ENCODE measurements at places on chromosomes 13 and 19.
A peak's percentile ranks its signal among the peaks of the same experiment; 100 is the strongest.

DNA sequence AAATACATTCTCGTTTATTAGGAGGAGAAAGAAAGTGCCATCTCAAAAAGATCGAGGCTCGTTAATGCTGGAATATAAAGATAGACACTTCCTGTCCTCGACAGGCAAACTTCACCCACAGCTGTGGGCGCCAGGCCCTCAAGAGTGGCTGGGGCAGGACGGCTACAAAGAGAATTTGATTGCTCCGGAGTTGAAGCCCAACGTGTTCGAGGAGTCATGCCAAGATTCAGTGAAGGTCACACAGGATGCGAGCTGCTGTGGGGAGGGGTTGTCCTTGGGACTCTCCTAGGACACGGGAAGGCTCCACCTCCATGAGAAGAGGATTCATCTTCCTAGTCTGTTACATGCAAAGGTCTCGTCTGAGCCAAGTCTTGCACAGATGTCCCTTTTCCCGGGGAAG is 16.3 kb upstream of the PTPRS start:
- DNase-seq, result no peak

- no peak for DNase-seq
Observed at GRCh38 chr19:33627962-33628839, 6.4 kb downstream of the CHST8 start.

- DNase-seq, result no peak
Observed at GRCh38 chr19:21900401-21900800, 64.4 kb upstream of the ZNF43 start.

DNA sequence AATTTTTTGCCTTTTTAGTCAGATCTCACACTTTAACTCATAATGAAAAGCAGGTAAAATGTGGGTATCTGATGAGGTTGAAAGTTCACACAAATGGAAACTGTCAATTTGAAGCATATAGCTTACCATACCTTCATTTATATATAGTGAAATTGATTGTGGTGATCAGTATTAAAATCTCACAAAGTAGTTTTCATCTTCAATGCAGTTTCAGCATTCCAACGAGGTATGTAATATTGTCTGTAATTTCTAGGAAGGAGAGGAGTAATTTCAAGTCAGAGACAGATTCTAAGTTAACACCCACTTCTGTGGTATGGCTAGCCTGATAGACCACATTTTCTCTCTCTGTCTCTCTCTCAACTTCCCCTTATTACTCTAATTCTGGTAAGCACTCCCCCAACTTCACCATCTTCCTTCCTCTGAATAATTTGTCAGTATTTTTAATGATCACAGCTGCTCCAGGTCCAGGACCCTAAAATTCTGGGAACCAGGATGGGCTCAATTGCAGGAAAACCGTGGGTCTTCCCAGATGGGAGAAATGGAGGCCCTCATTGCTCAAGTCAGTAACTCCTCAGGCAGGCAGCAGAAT is 455.7 kb downstream of the FGF9 start:
- no peak for DNase-seq

DNA sequence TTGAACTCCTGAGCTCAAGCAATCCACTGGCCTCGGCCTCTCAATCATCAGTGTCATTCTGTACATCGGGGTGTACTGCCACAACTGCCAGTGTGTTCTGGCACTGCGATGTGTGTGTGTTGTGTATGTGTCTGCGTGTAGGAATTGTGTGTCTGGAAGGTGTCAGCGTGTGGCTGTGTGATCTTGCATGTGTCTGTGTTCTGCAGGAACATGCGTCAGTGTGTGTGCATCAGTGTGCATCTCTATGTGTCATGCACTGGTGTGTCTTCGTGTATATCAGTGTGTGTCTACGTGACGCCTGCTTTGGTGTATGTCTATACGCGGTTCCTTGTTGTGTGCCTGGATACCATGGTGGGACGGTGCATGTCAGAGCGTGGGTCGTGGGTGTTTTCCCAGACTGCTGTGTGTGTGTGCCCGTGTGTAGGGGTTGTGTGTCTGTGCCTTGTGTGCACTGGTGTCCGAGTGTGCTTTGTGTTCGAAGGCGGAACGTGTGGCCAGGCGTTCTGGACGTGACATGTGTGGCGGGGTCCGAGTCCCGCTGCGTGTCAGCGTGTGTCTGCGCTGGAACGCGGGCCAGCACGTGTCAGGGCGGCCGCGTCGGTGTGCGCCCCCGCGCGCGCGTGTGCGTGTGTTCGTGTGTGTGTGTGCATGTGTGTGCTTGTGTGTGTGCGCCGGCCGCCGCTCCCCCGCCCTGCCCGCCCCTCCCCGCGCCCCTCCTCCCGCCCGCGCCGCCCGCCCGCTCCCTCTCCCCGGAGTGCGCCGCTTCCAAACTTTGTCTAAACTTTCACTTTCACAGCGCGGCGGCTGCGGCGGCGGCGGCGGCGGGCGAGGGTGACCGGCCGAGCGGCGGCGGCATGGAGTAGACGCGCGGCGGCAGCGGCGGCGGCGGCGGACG is at the start of gene NFIX:
Gene NFIX (plus strand): TSS at position 775 of the 895 bp plus-strand sequence. CDS start 363 bp downstream, outside the sequence.
- DNase-seq, result peak; percentile 70

DNA sequence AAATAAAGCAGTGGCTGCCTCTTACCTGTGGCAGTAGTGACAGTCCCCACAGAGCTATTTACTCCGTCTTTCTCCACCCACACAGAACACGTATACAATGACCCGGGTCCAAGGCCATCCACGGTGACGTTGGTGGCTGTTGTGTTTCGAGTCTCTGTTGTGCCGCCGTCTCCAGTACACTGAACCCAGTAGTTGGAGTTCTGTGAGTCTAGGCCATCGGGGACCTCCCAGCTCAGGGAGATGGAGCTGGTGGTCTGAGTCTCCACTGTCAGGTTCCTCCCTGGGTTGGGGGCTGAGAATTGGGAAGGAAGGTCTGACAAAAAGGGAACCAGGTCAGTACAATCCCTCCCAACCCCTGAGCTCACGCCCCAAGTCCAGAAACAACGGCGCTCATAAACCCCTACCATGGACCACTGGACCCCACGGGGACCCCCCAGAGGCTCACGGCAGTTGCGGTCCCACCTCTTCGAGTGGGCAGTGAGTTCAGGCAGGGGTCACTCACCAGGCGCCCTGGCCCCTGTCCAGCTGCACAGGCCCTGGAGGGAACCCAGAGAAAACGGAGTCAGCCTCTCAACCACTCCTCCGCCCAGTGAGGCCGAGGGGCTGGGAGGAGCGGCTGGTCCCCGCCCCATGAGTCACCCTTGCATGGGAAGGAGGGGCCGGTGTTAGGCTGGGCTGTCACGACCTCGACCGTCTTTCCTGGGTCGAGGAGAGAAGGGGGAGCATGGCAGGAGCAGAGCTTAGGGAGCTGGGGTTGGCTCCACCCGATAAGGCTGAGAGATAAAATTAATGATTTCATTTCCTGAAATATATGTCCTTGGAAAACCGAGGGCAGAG is 2.4 kb downstream of the PTPRH start:
- DNase-seq, result peak; percentile 83

DNA sequence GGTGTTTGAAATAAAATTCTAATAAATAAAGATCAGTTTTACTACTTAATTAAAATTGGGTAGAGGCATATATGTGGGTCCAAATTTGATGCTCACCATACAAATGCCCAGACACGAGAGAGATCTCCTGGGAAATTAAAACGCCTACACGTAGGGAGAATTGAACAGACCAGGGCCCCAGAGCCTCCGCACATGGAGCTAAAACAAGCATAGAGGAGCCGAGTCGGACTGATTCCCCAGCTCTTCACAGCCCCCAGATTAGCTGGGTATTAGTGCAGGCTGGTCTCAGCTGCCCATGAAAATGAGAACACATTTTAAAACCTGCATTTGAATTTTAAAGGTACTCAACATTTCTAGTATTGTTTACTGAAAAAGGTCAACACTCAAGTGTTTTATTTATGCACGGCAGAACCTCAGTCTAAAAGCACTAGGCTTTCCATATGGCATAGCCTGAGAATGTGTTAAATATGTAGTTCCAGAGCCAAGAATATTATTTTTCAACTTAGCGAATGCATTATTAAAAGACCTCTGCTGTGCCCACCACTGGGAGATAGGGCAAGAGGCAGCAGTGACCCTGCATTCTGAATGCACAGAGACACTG is 344.8 kb downstream of the ENOX1 start:
- no peak for DNase-seq

DNA sequence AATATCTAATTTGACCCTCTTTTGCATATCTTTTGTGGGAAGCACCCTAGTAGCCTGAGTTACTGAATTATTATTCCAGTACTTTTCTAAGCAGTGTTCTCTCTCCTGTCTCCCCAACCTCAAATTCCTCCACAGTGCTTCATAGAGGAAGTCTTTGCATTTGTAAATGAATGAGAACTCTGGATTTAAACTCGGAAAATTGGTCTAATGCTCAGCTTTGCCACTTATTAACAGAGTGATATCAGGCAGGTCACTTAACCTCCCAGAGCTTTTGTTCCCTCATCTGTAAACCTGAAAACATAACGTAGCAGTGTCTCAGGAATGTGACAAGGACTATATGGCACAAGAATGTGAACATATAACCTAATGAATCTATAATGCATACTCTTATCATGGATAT is 26.2 kb downstream of the FREM2 start:
- DNase-seq, result no peak

GRCh38 chr13:99548448-99548847 is 47.2 kb downstream of the TM9SF2 start:
- DNase-seq, result no peak

- no peak for DNase-seq
Observed at GRCh38 chr13:106496072-106496997, 39.1 kb downstream of the EFNB2 start.

DNA sequence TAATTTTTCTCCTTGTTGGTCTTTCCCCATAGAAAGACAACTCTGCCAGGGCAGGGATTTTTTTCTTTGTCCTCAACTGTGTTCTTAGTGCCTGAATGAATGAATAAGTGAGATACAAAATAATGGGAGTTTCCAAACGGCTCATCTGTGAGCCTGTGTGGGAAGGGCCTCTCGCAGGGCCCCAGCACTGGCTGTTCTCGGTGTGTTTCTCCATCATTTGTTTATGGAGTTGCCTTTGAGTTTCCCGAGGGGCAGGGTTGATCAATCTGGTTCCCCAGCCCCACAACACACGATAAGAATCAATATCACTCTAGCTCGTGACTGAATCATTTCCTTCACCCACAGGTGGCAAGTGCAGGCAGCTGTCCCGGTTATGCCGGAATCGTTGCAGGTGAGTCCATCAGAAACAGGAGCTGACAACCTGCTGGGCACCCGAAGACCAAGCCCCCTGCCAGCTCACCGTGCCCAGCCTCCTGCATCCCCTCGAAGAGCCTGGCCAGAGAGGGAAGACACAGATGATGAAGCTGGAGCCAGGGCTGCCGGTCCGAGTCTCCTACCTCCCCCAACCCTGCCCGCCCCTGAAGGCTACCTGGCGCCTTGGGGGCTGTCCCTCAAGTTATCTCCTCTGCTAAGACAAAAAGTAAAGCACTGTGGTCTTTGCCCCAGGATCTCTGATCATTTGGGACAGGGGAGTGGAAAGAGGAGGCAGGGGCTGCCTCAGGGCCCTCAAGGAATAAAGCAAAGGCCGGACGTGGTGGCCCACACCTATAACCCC is 14.9 kb downstream of the FXYD5 start:
- DNase-seq, result no peak
